ENCODE measurements at places on chromosomes 1 and 21. TPM values are rescaled to one million over a fixed set of nuclear protein-coding genes. Genes with fewer than 3 reads are reported as not detected.
A peak's percentile ranks its signal among the peaks of the same experiment; 100 is the strongest.

DNA sequence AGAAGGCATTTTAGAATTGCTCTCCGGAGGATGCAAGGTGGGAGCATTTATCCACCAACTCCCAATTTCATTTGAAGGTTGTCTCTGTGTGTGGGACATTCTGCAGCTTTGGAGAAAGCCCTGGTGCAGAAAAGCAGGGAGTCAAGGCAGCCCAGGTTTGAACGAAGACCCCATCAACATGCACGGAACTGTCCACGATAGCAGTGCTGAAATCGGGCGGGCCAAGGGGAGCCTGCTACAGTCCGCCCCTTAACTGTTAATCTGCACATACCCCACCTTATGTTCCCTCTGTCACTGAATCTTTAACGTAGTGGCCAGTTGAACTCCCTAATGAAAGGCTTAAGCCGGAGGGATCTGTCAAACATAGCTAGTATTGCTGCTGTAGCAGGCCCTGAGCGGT is 68.8 kb upstream of the C1orf174 start:
- DNase-seq = no peak

The WDR64 gene
- not detected for total RNA-seq

The RAB3B gene
- 0.20 TPM for total RNA-seq

The LENEP gene
- 0.18 TPM for total RNA-seq

DNA sequence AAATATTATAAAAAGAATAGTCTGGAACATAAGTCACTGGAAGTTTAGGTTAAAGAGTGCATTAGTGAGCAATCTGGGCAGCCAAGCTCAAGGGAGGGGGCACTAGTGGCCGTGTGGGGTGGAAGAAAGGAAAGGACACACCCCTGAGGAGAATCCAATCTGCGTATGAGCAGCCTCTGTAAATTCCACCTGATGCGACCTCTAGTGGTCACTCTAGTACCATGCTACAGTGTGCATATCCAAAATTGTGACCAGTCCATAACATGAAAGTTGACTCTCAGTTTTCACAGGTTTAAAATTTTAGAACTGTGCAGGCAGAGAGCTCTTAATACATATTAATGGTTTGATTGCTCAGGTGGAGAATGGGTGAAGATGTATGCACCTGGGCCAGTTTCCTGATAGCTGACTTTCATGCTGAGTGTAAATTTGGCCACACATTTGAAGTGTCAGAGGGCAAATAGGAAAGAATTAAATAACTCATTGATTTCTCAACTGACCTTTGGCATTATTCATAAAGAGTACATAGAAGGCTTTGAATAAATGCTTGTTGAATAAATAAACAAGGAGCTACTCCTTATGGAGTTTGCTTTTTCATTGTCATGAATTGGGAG is 105.9 kb upstream of the C21orf91 start:
- DNase-seq = peak; percentile 70

DNA sequence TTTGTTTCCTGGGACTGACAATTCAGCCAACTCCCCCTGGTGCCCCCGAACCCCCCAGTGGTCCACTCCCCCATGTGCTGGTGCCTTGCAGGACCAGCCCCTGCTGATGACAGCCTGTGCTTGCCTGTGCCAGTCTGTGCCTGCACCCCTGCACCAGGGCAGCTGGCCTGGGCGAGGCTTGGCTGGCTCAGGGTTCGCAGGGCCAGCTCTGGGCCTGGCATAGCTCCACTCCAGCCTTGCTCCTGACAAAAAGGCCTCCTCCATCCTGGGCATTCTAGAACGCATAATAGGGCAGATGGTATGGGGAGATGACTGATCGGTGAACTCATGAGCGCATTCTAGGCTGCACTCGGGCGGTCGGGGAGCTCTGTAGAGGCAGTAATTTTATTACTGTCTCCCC is 5.4 kb downstream of the CNTN2 start:
- DNase-seq = no peak

GRCh38 chr1:36652586-36652985 is 169.9 kb upstream of the CSF3R start:
- no peak for DNase-seq

GRCh38 chr1:207941665-207942064 is 30.7 kb upstream of the CD34 start:
- DNase-seq = no peak

GRCh38 chr1:59761443-59761842 is 53.3 kb upstream of the HOOK1 start:
- DNase-seq = no peak

DNA sequence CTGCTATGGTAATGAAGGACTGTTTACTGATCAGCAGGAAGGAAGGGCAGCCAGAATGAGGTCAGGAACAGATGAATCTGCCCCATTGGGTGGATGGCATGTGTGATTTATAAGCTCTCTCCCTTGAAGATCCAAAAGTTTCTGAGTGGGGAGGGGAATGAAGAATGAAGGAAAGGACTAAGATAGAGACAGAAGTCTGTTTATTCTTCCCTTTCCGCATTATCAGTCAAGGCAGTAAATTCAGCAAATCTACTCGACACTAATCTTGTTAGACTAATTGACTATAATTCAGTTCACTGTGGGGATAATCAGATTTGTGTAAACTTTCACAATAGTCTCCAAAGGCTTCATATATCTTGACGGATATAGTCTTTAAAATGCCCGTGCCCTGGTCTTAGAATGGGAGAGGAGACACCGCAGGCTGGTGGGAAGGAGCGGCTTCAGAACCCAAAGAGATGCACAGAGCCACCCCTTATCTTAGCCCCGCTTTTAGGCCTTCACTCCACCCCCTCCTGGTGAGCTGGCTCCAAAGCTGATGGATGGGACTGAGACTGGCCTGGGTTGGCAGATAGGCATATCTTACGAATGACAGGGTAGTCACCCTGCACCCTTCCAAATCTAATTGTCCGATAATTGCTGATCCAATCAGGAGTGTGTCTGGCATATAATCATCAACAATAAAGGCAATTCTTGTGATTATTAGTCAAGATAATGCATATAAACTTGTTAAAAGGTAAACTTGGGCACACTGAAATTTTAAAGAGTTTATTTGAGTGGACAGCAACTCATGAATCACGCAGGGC is 76.0 kb upstream of the PPM1J start:
- DNase-seq = no peak

DNA sequence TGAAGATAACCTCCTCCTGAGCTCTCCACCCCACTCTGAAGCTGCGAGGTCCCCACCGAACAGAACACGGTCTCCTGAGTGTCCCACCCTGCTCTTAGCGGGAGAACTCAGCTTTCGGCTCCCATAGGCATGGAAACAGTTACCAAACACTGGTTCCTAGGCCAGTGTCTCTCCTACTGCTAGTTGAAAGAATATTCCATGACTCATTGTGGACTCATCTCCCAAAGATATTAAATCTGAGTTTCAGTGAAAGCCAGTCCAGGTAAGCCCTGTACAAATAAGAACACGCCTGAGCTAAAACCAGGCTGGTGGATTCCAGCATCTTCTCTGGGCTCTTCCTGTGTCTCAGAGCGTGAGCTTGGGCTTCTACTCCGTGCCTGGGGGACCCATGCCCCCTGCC is 107.5 kb upstream of the CLDN14 start:
- peak; percentile 1 for DNase-seq

DNA sequence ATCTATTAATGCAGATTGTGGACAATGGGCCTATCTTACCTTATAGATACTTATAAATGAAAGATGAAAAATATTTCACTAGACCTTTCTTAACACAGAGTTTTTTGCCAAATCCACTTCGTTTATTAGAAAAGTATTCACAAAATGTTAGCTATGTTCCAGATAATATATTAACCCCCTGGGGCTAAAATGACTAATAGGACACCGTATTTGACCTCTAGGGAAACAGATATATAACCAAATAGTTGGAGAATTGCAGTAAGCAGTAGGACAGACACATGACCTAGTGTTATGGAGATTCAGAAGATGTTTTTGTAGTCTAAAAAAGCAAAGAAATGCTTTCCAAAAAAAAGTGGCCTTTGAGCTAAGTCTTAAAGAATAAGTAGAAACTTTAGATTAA is 106.9 kb downstream of the SEC16B start:
- no peak for DNase-seq

The ADGRL4 gene
- total RNA-seq = not detected

GRCh38 chr21:42614396-42614795 is 39.0 kb upstream of the PDE9A start:
- no peak for DNase-seq

GRCh38 chr1:9589719-9590157 is 1.0 kb downstream of the TMEM201 start:
- DNase-seq = peak; percentile 34

- DNase-seq = no peak
Measured at GRCh38 chr1:20334103-20334502, 43.4 kb downstream of the VWA5B1 start.

DNA sequence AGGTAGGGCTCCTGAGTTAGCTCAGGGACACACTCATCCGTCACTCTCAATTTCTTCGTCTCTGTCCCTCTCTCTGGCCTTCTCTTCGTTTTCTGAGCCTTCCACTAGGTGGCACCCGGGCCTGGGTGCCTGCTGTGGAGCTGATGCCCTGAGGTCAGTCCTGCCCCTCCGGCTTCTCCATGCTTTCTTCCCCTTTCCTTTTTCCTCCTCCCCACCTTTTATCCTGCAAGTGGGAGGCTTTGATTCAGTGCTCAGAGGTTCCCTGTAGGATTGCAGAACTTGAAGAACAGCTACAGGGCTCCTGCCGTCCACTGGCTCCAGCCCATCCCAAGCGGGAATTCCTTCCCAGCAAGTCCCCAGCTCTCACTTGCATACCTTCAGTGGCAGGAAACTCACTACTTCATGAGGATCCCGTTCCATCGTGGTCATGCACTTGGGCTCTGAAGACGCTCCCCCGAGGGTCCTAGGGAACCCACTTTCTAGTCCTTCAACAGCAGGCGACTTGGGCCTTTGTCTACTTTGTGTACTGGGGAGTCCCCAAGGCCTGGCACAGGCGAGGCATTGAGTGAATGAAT is 45.6 kb downstream of the SRRM1 start:
- peak; percentile 85 for DNase-seq

The TPR gene
- 55.4 TPM for total RNA-seq

- DNase-seq = no peak
Measured at GRCh38 chr1:179968994-179969919, 14.6 kb downstream of the CEP350 start.

- DNase-seq = no peak
Measured at GRCh38 chr1:178502856-178503255, 6.1 kb upstream of the CLEC20A start.

- DNase-seq = no peak
Measured at GRCh38 chr1:54741531-54741930, 22.8 kb downstream of the PARS2 start.

GRCh38 chr1:85602571-85602970 is 22.0 kb downstream of the CCN1 start:
- DNase-seq = no peak

The TEDDM1 gene
- total RNA-seq = not detected

The OR2T35 gene
- total RNA-seq = not detected

The KIF2C gene
- total RNA-seq = 57.1 TPM

GRCh38 chr1:34212673-34213072 is 36.0 kb downstream of the C1orf94 start:
- DNase-seq = no peak

The SGIP1 gene
- total RNA-seq = not detected

Measured in HT-29 (cell line).